Endothelial cell (in vitro differentiated cells): ENCODE measurements at places on chromosomes 3 and 15.

- no peak for DNase-seq
These were observed 43.1 kb downstream of the LRRN1 start for GRCh38 chr3:3842356-3842755.

GRCh38 chr3:78812166-78812565 lies 955.6 kb downstream of the ROBO1 start:
- no peak for DNase-seq

- no peak for DNase-seq
These were observed 336.1 kb downstream of the FOXP1 start for GRCh38 chr3:71247221-71247957.

- no peak for DNase-seq
These were observed 70.4 kb downstream of the CHDH start for GRCh38 chr3:53775834-53776251.

- DNase-seq = no peak
These were observed 689.6 kb downstream of the MECOM start for GRCh38 chr3:168973897-168974296.

DNA sequence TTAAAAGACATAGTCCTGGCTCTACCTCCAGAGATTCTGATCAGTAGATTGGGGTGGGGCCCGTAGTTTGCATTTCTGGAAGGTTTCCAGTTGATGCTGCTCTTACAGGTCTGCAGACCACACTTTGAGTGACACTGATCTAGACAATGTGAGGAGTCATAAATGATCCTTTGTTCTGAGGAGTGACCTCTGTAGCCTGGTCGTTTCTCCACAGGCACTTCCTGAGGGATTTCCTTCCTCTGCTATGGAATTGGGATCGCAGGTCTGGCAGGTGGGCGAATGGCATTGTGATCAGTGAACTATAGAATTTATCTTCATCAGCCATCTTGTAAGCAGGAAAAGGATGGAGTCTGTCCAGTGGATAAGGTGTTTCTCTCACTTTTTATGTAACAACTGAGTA lies 5.5 kb downstream of the GFM1 start:
- DNase-seq = peak; percentile 53

DNA sequence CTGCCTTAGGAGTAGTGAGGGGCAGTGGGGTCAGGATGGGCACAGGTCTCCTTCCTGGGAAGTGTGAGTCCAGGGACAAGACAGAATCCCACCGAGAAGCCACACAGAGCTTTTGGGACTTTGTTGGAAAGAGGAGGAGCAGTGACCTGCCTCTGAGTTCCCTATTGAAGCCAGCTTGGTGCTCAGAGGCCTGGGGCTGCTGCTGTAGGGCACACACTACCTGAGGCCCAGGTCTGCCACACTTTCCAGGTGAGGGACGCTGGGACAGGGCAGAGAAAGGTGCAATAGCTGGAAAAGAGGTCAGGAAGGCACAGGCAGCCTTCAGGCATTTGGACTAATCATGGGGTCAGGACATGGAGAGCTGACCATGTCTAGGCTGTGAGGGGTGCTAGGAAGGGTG lies 67.7 kb downstream of the SCN5A start:
- no peak for DNase-seq

DNA sequence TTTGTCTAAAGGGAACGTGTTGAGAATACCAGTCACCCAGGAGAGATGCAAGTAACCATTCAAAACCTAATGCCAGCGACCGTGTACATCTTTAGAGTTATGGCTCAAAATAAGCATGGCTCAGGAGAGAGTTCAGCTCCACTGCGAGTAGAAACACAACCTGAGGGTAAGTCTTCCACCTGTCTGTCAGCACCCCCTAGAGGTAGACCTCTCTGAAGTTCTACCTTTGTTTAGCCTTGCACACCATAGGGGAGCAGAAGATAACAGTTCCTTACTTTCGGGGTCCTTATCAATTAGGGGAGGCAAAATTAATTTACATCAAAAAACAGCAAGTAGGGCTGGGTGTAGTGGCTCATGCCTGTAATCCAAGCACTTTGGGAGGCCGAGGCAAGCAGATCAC lies 124.4 kb downstream of the HCN4 start:
- DNase-seq = no peak

DNA sequence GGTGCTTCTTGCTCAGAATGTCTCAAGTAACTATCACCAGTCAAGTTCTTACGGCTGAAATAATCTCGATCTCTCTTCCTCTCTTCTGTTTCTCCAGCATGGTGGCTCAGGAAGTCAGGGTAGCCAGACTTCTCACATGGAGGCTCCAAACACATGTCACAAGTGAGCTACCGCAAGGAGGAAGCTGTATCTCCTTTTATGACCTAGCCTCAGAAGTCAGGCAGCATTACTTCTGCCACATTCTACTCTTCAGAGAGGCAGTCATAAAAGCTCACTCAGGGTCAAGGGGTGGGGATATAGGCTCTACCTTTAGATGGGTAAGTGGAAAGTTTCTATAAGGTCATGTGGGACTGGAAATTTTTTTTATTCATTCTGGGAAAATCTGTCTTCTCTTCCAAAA lies 86.6 kb upstream of the NEO1 start:
- DNase-seq = no peak

GRCh38 chr3:166527325-166527724 lies 690.1 kb upstream of the BCHE start:
- DNase-seq = no peak

- no peak for DNase-seq
These were observed 2.5 kb downstream of the PDZRN3 start for GRCh38 chr3:73622091-73622805.

- DNase-seq = no peak
These were observed 65.2 kb downstream of the FNDC3B start for GRCh38 chr3:172104471-172105072.

- peak; percentile 70 for DNase-seq
These were observed 12.0 kb downstream of the MRPL46 start for GRCh38 chr15:88454867-88455810.

DNA sequence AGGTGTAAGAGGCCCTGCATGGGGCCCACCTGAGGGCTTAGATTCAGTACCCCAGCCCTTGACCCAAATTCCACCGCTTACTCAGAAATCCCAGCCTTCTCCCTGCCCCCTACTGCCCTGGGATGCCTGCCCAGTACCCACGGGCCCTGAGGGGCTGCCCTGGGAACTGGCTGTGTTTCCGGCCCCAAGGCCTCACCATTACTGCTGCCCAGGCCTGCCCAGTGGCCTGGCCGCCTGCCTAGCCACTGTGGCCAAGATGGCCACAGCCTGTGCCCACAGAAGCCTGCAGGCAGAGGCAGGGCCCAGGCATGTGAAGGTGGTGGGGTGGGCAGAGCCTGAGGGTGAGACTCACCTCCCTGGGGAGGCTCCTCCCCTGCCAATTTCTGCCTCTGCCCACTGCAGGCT lies 6.1 kb upstream of the PRKCD start:
- DNase-seq = no peak

DNA sequence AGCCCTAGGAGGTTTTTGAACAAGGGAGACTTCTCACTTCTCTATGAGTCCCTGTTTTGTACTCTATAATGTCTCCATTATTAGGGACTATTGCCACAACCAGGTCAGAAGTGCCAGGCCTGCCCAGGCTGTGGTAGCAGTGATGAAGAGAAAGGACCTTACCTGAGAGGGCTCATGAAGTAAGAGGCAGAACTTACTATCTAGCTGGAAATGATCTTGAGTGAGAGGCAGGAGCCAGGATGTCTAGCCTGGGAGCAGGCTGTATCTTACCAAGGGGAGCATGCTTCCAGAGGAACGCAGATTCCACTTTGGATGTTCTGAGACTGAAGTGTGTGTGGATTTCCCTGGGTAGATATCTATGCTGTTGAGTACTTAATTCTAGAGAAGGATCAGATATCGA lies 93.3 kb downstream of the RPL39L start:
- DNase-seq = no peak

DNA sequence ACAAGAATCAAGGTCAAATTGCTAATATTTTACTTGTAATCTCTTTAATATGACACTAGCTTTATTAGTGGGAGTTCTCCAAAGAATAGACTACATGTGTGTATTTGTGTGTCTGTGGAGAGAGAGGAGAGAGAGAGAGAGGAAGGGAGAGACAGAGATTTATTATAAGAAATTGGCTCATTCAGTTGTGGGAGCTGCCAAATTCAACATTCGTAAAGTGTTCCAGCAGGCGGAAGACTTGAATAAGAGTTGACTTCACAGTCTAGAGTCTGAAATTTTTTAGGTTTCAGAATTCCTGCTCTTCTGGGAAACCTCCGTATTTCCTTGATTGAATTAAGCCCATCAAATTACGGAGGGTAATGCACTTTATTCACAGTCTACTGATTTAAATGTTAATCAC lies 4.7 kb upstream of the CLDN1 start:
- no peak for DNase-seq

GRCh38 chr3:40299721-40300335 lies 9.7 kb upstream of the EIF1B start:
- no peak for DNase-seq

- DNase-seq = no peak
These were observed 123.6 kb downstream of the CACNA1D start for GRCh38 chr3:53617893-53618523.

GRCh38 chr3:77539014-77539413 lies 499.1 kb downstream of the ROBO2 start:
- DNase-seq = no peak

- no peak for DNase-seq
These were observed 17.3 kb downstream of the FAM174B start for GRCh38 chr15:92638291-92638708.

DNA sequence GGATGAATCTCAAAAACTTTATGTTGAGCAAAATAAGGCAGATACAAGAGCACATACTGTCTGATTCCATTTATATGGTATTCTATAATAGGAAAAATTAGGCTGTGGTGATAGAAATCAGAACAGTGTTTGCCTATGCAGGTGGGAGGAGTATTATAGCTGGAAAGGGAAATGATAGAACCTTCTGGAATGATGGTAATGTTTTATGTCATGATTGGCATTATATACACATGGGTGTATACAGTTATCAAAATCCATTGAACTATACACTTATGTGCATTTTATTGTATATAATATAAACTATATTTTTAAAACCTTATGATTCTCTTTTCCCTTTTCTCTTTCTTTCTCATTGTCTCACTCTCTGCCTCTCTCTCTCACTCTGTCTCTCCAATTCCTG lies 156.1 kb downstream of the THSD4 start:
- no peak for DNase-seq

GRCh38 chr3:185311991-185312390 lies 50.9 kb upstream of the MAP3K13 start:
- no peak for DNase-seq

DNA sequence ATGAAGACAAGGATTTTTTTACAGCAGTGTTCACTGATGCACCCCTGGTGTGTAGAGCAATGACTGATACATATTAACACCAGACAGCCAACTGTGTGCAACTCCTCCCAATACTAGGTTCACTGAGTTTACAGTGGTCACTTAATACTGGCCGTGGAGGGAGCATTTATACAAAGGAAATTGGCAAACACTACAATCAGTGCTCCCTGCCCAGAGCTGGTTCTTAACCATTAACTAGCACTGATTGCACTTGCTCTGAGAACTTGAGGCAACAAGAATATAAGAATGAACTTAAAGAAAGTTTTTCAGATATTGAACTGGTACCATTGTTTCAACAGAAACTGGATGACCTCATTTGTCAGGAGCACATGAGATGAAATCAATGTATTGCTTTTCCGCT lies 110.6 kb downstream of the MAGI1 start:
- DNase-seq = no peak

DNA sequence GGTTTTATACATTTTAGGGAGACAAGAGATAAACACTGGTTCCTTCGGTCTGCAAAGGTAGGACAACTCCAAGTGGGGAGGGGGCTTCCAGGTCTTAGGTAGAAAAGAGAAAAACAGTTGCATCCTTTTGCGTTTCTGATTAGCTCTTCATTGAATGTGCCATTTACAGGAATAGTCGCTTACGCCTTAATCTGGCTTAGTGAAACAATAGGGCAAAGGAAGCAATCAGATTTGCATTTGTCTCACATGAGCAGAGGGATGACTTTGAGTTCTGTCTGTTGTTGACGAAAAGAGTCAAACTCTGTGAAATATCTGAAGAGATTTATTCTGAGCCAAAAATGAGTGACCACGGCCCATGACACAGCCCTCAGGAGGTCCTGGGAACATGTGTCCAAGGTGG lies 166.0 kb upstream of the ATP10A start:
- no peak for DNase-seq
